Lower lobe of right lung (tissue), 2 donors: ENCODE measurements at places on chromosomes 4 and X. TPM values are rescaled to one million over a fixed set of nuclear protein-coding genes. Genes with fewer than 3 reads are reported as not detected.

The ANTXR2 gene
- total RNA-seq, result 62.8 TPM

GRCh38 chrX:131977619-131978018 is 45.5 kb upstream of the STK26 start:
- no peak overlapping the region for H3K27ac ChIP-seq
- no peaks in the 10 kb centered on the region for H3K4me1 ChIP-seq
- H3K36me3 ChIP-seq, result no peaks in the 10 kb centered on the region
- H3K27me3 ChIP-seq, result no peaks in the 10 kb centered on the region

DNA sequence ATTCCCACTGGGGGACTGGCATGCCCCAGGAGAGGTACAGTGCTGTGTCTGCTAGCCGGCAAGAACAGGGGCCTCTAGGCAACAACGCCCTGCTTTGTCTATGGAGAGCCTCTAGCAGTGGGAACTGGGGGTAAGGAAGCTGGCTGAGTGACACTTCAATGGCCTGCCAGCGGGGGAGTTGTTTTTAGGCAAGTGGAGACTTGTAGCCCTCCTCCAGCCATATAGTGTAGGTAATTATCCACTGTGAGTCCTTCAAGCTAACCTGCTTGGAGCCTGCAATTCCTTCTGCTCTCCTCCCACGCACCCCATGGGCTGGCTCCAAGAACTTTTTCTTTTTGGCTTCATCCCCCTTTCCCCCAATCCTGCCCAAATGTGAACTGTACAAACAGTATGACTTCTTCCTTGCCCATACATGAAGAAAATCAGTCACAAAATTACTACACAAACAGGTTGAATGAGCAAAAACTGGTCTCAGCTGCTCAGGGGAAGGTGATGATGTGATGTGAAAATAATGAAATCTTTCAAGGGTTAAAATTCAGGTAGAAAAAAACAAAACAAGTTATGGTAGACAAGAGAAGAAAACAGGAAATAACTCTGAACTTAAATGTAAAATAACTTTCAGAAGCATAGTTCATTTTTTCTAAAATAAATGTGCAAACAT is 33.1 kb downstream of the LEF1 start:
- no peaks in the 10 kb centered on the region for H3K36me3 ChIP-seq
- H3K4me1 ChIP-seq, result no peaks in the 10 kb centered on the region
- H3K27me3 ChIP-seq, result no peaks in the 10 kb centered on the region
- DNase-seq, result no peak
- H3K4me3 ChIP-seq, result no peak overlapping the region
- H3K27ac ChIP-seq, result no peak overlapping the region

The CXXC4 gene
- total RNA-seq, result 1.9 TPM

The TMPRSS11B gene
- total RNA-seq, result not detected
